Left lobe of liver (tissue), 2 donors: ENCODE measurements at places on chromosomes 1 and 21. TPM values are rescaled to one million over a fixed set of nuclear protein-coding genes. Genes with fewer than 3 reads are reported as not detected.

Gene MYCL
- 14.7 TPM for total RNA-seq

Gene TRIM62
- 1.4 TPM for total RNA-seq

Gene SPRR4
- total RNA-seq, result not detected

Gene B3GALT2
- 0.13 TPM for total RNA-seq

Gene TRNP1
- 2.8 TPM for total RNA-seq

Gene PRDM2
- 11.7 TPM for total RNA-seq

Gene SLC44A5
- total RNA-seq, result 0.33 TPM

Gene LAMTOR5
- total RNA-seq, result 49.8 TPM

DNA sequence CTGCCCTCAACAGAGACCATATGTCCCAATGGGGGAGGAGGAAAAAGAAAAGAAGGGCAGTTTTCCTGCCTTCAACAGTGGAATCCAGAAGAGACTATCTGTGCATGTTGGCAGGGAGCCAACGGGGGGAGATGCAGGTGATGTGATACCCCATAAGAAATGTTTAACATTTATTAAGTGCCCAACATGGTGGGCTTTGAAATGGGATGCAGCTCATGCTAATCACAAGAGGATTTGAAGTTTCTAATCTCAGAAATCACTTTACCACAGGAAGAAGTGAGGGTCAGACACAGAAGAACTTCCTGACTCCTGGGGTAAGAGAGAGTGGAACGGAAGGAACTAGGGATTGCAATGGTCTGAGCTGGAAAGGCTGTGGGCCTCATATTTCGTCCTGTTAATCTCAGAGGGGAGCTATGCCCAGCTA lies 16.2 kb downstream of the CSRP1 start:
- DNase-seq, result no peak

DNA sequence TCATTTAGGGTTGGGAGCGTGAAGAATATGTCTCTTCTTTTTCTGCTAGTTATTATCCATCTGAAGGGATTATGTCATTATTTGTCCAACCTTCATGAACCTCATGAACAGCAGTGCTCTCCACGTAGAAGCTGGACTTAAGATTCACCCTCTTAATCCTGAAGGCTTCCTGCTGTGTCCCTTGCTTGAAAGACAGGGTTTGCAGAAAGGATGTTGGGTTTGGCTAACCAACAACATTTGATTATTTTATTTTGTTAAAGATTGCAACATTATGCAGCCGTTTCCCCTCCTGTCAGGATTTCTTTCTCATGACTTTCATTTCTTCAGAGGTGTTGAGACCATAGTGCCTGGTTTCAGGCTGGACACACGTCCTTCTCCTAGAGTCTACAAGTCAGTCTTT lies 75.2 kb downstream of the NGF start:
- DNase-seq, result no peak

GRCh38 chr1:98327220-98327861 lies 334.2 kb upstream of the SNX7 start:
- DNase-seq, result no peak

DNA sequence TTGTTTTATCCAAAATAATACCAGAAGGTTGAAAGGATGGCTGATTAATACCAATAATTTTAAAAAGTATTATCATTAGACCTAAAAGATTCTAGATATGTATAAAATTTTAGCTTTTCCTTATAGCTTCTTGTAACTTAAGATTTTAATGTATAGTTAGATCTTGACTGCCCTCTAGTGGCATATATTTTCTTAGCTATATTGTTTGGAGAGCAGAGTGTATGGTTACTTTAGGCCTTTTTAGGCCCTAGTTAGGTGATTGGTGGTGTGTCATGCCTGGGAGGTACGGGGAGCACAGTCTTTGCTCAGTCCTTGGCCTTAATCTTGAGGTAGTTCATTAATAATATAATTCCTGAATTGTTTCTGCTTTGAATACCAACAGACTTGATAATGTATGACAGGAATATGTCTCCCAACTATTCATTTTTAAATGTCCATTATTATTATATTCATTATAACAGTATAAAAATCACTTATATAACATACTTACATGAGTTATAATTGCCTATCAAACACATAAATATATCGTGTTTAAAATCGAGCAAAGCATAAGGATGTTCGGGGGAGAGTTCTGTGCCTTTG lies 328.4 kb downstream of the ZP4 start:
- DNase-seq, result no peak

GRCh38 chr1:202164271-202165037 lies 4.1 kb upstream of the PTPN7 start:
- DNase-seq, result no peak

- DNase-seq, result no peak
Observed at GRCh38 chr1:113118266-113118665, 45.3 kb downstream of the LRIG2 start.

- DNase-seq, result peak; percentile 54
Observed at GRCh38 chr1:147243228-147243685, 773 bp downstream of the CHD1L start.
